ENCODE measurements at places on chromosomes 13 and 19. TPM values are rescaled to one million over a fixed set of nuclear protein-coding genes. Genes with fewer than 3 reads are reported as not detected.

Gene CD70
- total RNA-seq, result 9.7 TPM

Gene GSX1
- not detected for total RNA-seq

Gene SLC5A5
- total RNA-seq, result not detected

Gene PSG2
- not detected for total RNA-seq

Gene U2AF1L4
- total RNA-seq, result 5.9 TPM

Gene ATP4A
- total RNA-seq, result not detected

Gene CLEC17A
- total RNA-seq, result not detected
